ENCODE measurements at places on chromosomes 12 and 14.
A peak's percentile ranks its signal among the peaks of the same experiment; 100 is the strongest.

GRCh38 chr14:68843471-68844209 lies 50.8 kb upstream of the ZFP36L1 start:
- DNase-seq = peak; percentile 43

- no peak for DNase-seq
These were observed 48.3 kb downstream of the SCN8A start for GRCh38 chr12:51639361-51639760.

- no peak for DNase-seq
These were observed 129.5 kb downstream of the KIF26A start for GRCh38 chr14:104267895-104268294.

- DNase-seq = no peak
These were observed 11.0 kb downstream of the ARHGDIB start for GRCh38 chr12:14950421-14950820.

DNA sequence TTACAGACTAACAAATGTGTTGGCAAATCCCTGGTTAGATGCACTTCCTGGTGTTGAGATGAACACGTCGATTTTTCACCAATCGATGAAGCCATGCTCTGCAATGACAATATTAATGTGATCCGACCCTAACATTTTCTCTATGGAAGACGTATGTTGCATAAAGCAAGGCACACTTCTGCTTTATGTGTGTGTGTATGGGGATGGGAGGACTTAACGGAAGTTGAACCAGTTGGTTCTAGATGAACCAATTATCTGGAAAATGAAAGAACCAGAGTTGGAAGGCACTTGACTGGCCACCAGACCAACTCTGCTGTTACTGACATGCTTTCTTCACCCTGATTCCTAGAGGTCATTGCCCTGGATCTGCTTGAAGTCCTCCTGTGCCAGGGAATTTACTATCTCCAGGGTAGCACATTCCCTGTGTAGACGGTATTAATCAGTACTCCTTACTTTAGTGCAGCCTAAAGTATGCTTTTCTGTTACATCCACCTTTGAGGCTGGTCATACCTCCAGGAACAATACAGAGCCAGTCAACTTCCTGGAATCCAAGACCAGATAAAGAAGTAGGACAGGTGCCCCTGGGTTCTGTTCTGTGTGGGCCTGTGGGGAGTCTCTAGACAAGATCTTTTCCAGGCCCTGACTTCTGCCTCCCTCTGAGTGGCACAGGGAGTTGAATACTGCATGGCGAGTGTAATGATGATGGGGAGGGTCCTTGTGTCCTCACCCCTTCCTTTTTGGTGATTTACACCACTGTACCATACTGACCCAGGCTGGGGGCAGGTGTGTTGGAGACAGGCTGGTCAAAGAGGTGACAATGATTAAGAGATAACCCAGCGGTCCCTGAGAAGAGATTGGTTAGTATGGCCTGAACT lies 4.1 kb downstream of the SDR39U1 start:
- DNase-seq = no peak

- no peak for DNase-seq
These were observed 188.4 kb downstream of the MSRB3 start for GRCh38 chr12:65466911-65467310.

DNA sequence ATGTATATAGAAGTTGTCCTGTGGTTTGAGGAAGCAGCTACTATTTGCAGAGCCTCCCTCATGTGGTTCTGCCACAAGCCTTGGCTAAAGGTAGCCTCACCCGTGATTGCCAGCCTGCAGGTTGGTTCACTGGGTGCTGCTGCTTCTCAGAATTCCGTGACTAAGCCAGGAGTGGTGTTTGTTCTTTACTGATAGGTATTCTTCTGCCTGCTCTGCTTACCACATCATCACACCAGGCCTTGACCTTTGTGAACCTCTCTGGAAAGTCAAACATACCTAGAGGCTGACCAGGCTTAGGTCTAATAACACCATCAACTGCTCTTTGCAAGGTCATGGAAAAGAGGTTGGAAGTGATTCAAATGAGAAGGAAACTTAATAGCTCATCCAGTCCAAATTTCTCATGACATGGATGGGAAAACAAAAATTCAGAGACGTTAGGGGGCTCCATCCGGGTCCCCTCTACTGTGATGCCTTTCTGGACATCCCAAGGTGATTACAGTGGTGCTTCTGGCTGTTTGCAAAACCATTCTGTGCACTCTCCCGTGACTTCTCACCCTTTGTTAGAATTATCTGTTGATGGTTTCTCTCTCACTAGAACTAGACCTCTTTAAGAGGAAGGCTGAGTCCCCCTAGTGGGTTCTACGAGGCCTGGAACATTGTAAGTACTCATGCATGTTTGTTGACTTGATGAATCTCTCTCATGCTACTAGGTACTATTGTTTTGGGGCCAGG lies 8.5 kb upstream of the SOCS2 start:
- no peak for DNase-seq

- no peak for DNase-seq
These were observed 6.9 kb downstream of the SHMT2 start for GRCh38 chr12:57236201-57236924.

GRCh38 chr12:127531542-127531941 lies 735.4 kb upstream of the TMEM132C start:
- DNase-seq = no peak

DNA sequence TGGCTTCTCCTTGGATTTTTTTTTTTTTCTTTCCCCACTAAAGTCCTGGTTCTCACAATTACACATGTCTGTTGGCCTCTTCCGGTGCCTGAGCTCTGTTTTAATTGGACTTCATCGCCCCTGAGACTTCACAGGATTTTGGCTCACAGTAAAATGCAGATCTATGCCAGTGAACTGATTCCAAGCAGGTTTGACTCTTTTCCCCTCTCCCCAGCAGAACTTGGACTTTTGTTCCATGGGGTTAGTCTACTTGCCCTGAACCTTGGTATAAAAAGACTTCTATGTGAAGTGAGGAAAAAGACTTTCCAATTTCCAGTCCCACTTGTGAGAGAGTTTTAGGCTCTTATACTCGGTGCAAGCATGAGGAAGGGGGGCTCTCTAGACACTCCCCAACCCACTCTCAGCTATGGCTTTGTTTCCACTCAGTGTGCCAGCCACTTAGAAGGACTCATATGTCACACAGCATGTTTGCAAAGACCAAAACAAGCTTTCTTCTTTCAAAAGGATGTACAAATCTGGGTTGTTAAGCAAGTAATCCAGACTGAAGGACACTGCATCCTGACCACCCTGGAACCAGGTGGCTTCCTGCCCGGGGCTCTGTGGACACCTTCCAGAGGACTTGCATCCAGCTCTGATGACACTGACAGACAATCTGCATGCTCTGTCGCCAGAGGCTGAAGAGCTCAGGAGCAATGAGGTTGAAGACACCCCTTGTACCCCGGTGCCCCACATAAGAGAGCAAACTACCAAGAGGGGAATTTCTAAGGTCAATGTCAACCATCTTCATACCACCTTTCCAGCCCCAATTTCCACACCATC lies 221.9 kb upstream of the EGLN3 start:
- DNase-seq = no peak

GRCh38 chr12:58773986-58774385 lies 146.3 kb downstream of the LRIG3 start:
- no peak for DNase-seq

DNA sequence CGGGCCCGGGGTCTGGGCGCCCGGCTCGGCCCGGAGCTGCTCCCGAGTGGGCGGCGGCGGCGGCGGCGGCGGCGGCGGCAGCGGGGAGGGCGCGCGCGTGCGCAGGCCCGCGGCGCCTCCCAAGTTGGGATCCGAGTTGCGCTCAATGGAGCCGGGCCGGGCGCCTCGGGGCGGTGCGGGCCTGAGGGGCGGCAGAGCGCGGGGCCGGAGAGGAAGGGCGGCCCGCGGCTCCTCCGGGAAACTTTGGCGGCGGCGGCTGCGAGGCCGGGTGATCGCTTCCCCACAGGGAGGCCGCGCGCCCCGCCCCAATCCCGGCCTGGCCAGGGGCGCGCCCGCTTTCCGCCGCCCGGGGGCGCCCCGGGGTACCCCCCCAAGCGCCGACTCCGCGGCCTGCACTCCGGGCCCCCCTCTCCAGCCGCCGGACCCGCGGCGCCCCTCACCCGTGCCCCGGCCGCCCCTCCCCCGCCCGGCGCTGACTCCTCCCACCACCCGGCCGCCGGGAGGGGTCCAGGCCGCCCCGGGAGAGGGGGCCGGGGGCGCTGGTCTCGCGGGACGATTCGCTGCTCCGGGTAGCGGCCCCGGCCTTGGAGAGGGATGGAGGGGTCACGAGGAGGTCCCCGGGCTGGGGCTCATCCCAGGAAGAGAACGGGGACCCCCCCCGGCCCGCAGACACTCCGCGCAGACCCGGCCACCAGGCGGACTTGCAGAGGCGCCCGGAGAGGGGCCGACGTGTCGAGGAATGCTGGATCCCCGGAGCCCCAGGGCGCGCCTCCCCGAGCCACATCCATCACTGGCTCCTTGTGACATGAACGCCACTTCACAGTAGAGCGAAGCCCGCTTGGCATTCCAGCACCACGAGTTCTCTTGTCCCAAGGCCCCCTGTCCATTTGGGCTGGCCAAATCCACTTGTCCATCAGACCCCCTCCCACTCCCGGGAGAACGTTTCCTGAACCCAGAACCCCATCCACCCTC lies at the start of gene RILPL1:
RILPL1 (minus strand) TSS at position 48 of the 972 bp plus-strand sequence. CDS start 237 bp downstream, outside the sequence.
- peak; percentile 4 for DNase-seq

DNA sequence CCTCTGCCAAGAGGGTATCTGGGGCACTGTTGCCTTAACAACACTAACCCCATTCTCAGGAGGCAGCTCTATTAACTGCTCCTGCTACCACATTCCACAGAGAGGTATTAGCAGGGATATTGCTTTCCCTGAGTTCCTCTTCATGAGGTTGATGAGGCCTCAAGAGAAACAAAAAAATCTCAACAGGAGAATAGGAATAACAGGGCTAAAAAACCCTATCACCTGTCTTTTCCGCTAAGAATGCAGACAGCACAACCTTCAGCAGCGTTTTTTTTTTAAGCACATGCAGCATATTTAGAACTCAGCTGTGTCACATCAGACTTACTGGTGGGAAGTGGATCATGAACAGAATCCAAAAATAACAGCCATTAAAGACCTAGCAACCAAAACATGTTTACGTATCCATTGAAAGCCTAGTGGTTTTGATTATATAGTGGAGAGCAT lies 29.2 kb downstream of the ATF7 start:
- no peak for DNase-seq

GRCh38 chr14:20671597-20672283 lies 12.6 kb upstream of the RNASE4 start:
- no peak for DNase-seq

DNA sequence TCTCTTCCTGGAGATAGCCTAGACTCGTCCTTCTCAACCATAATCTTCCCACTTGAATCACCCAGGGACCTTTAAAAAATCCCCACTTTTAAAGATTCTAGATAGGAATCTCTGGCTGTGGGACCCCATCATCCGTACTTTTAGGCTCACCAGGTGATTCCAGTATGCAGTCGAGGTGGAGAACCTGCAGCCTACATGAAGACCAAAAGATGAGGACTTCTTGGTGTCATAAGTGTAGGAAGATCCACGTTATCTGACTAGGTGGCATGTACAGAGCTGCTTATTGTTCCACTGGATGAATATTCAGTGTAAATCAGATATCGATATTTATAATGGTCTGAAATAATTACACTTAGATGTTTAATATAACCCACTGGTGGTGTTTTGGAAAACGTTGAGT lies 2.6 kb downstream of the PRKCH start:
- no peak for DNase-seq

- DNase-seq = no peak
These were observed 15.7 kb downstream of the NDUFA12 start for GRCh38 chr12:94987801-94988200.

DNA sequence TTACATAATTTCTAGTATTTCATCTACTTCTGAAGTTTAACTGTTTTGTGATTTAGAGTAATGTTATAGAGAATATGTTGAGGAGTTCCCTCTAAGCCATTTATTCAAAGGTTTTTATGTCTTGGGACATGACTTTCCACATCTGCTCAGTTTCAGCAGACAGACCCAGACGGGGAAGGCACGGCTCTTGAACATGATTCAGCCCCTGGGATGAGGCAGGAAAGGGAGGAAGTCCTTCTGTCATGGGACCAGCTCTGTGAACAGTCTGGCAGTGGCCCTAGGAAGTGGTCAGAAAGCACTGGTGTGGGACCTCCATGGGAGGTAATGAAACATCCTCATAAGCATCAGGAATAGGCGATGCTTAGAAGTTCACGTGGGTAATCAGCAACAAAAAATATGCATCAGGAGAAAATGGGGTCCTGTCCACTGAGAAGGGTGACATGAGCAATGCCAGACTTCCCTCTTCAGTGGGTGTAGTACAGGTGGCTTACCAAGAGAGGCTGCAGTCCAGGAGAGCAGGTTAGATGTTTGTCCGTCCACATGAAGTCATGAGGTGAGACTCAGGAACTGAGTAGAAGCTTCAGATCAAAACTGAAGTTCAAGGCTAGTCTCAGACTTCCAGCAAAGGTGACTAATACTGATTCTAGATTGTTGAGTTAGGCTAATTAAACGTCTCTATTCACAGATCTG lies 248.5 kb downstream of the IPO8 start:
- DNase-seq = no peak

GRCh38 chr12:78636231-78636855 lies 228.2 kb upstream of the SYT1 start:
- DNase-seq = no peak

DNA sequence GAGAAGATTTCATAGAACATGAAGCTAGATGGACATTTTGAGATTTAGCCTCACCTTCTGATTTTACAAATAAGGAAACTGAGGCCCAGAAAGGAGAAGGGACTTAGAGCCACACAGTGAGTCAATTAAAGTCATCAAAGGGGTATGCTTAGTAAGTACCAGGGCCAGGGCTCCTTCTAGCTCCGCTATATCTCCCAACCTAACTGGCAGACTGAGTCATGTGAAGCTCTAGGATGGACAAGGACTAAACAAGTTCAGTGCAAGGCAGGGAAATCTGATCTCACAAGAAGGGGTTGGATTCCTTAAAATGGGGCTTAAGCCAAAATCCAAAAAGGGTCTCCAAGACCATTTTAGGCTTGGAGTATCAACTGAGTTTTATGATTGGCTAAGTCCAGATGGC lies 215.8 kb downstream of the PHLDA1 start:
- no peak for DNase-seq

GRCh38 chr14:34334329-34334728 lies 127.7 kb downstream of the SPTSSA start:
- no peak for DNase-seq

- DNase-seq = no peak
These were observed 127.0 kb upstream of the RPH3A start for GRCh38 chr12:112664569-112664968.

DNA sequence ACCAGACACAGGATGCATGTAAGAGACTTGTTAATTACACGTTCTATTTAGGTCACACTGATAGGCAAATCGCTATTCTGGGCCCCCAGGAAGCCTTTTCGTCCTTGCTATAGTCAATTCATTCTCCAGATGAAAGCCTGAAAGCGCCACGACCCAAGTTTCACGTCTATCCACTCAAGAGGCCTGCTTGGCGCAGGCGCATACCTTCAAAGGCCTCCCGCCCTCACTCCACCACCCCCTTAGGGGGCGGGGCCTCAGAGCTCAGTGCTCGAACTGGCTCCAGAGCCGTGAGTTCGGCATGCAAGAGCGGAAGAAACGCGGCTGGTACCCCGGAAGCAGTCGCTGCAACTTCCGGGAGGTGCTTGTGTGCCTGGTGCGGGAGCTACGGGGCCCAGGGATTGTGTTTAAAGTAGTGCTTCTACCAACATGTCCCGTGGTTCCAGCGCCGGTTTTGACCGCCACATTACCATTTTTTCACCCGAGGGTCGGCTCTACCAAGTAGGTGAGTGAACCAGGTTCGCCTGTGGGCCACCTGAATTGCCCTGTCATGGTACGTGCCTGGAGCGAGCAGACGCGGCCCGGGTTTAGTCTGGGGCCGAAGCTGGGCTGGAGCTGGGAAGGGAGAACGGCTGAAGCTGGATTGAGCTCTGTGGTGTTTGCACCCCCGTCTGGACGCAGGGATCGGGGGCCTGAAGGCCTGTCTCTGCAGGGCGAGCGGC lies at the start of gene PSMA6:
PSMA6 (plus strand) TSS at position 332 of the 719 bp plus-strand sequence; CDS start at position 427, 95 bp downstream.
- peak; percentile 99 for DNase-seq

All from stimulated activated CD8-positive, alpha-beta memory T cell treated with anti-CD3 and anti-CD28 coated beads, Interleukin-7, amount 100 ng/mL, for 48 hours (primary cell).